Non-pigmented ciliary epithelial cell (primary cell): ENCODE measurements at places on chromosomes 3 and 15.

DNA sequence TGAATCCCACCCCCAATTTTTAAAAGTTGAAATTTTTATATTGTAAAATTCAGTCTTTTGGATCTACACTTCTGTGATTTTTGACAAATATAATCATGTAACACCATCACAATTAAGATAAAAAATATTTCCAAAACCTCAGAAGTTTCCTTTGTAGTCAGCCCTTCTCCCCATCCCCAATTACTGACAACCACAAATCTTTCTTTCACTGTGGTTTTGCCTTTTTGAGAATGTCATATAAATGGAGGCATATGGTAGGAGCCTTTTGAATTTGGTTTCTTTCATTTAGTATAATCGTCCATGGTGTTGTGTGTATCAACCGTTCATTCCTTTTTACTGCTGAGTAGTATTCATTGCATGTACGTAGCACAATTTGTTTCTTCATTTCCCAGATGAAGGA, 7.9 kb upstream of the CILP start:
- DNase-seq, result no peak

DNA sequence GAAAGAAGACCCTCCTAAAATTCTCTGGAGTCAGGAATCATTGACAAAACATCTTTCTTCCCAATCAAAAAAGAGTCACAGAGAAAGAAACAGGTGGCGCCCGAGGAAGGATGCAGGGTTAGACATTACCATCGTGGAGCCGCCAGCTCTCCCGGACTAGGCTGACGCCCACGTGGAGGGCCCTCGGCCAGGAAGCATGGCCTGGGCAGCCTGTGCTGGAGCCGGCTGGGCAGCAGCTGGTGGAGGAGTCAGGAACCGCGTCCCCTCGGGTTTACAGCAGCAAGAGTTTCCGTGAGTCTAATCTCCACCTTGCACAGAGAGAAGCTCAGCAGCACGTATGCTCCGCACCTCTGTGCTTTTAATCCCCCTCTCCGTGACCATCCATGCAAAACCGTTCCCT, 533.7 kb upstream of the ATP11B start:
- no peak for DNase-seq

GRCh38 chr15:68821841-68822381, 1.2 kb upstream of the ANP32A start:
- no peak for DNase-seq

- no peak for DNase-seq
These were observed 17.8 kb upstream of the TJP1 start for GRCh38 chr15:29840054-29840453.

DNA sequence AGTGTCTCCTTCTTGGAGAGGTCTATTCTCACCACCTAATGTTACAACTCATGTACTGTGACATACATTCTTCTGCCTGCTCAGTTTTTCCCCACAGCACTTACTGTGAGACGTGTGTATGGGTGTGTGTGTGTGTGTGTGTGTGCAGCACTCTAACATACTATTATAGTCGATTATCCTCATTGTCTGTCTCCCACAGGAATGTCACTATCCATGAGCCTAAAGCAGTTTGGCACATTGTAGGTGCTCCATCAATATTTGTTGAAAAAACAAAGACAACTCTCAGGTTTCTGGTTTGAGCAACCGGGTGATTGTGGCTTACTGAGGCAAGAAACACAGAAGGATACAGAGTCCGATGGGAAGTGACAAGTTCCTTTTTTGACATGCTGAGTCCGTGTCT, 8.6 kb upstream of the ZNF148 start:
- DNase-seq, result no peak

- DNase-seq, result no peak
These were observed 39.3 kb upstream of the UTS2B start for GRCh38 chr3:191369616-191370010.

- no peak for DNase-seq
These were observed 75.0 kb downstream of the COL6A5 start for GRCh38 chr3:130420466-130420865.

GRCh38 chr3:195212749-195213375, 58.1 kb downstream of the XXYLT1 start:
- DNase-seq, result no peak

DNA sequence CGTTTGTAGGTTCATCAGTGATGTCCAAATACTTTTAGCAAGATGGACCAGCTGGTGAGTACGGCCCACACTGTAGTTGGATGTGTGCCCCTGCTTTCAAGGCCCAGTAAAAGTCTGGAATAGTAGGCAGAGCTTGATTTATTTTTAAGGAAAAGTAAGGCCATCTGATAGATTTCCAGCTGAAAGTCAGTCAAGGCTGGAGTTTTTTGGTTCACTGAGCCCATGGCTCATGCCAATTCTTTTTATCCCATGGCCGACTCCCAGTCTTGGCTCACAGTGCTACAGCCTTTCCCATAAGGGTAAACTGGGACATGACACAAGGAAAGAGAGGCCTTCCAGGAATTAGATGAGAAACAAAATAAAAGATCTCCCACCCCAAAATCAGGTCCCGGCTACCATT, 13.5 kb downstream of the CCDC80 start:
- DNase-seq, result no peak

DNA sequence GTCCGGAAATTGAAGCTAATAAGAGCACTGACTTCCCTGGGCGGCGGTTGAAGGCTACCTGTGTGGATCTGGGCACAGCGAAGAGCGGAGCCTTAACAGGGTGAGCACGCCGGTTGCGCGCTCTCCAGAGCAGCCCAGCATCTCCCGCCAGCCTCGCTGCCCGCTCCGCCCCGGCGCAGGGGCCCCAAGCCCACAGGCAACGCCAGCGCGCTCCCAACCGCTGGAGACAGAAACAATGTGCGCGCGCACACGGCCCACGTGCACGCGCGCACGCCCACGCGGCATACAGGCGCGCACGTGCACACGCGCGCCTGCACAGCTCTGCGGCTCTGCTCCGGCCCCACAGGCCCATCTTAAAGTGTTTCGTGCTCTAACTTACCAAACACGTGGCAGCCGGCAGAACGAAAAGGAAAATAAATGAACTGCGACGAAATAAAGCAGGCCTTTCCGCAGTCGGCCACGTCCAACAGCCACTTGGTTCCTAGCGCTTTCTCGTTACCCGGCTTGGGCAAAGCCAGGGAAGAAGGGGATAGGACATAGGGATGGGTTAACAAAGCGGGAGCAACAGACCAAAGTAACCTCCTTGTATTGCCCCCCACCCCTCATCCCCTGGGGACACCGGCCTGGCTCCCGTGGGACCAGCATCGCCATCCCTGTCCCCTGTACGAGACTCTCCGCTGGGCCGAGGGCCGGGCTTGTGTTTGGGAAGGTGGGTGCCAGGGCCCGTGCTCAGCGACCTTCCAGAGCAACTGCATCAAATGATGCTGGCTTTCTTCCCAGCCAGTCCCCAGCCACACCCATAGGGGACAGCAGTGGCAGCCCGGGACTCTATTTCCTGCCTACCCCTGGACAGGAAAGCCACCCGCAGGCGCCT, 203.7 kb downstream of the ABHD5 start:
- peak; percentile 19 for DNase-seq
